Ovary (tissue), 10 donors: ENCODE measurements at places on chromosomes 4 and X. TPM values are rescaled to one million over a fixed set of nuclear protein-coding genes. Genes with fewer than 3 reads are reported as not detected.

GRCh38 chrX:120768254-120768653 is 107.4 kb downstream of the CT47B1 start:
- DNase-seq, result no peak

DNA sequence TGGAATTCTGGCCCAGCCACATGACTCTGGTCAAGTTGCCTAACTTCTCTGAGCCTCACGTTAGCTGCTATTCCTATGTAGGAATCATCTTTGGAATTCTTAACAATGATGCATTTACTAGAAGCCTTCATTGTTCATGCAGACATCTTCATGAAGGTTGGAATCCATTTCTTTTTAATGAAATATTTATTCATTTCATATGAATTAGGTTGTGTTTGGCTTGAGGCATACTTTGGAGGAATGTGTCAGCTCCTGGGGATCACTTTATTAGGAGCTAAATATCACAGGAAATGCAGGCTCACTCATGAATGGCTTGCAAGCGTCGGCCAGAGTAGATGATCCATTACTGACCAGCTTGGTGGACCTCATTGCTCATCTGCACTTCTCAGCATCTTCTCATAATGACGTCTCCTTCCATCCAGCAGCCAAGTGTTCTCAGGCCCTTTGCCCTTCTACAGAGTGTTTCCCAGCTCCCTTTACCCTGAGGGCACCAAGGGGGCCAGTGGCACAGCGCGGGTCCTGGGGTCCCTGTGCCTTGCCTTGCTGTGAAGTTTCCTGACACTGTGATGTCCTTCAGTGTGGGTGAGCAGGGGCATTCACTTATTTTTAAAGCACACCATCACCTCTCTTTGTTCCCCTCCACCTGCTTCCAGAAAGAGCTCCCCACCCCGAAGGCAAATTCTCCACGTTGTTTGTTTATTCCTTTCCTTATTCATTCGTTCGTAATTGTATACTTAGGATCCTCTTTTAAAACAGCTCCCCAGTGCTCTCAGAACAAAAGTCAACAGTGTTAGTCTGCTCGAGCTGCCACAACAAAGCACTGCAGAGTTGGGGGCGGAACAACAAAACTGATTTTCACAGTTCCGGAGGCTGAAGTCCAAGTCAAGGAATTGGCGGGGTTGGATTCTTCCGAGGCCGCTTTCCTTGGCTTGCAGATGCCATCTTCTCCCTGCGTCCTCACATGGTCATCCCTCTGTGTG is 106.8 kb downstream of the STK32B start:
- DNase-seq, result no peak

DNA sequence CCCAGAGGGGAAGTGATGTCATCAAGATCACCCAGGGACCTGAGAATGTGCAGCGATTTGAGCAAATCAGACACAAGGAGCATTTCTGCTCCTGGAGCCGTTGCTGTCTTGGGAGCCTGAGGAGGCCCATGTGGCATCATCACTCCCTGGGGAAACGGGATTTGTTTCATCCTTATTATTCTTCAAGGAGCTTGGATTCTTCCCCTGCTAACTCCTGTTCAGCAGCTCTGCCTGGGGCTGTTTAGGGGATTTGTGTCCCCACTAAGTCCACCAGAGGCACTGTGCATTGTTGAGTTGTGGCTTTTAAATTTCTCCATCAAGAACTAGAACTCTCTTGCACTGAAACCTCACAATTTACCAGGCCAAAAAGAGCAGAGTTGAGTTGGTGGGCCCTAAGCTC is 104.2 kb upstream of the MSX1 start:
- DNase-seq, result no peak

DNA sequence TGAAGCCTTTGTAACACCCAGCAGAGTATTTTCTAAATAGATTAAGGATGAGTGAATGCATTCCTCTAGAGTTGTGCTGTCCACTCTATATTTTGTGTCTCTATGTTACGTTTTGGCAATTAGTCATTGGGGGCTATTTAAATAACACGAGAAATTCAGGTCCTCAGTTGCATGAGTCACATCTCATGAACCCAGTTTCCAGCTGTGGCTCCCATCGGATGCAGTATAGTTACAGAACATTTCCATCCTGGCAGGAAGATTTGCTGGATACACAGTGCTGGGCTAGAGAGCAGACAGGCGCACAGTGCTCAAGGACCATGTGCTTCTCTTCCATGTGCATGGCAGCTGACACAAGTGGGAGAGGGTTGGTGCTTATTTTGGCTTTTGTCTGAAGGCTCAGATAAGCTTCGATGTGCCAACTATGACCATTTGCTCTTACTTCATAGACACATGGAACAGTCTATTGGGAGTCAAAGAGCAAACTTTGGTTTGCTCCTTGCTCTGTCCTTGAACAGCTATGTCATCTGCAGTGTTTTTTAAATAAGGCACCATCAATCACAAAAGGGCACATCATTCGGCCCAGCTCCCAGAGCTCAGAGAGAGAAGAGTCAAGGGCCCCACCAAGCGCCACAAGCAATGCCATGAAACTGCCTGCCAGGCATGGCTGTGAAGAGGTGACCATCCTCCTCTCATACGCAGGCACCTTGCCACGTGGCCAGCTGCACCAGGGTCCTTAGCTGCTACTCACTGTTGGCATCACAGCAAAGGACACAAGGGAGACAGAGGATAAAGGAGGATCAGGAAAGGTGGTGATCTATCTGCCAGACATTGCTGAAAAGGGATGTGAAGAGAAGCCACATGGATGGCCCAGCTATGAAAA is 8.1 kb upstream of the STS start:
- DNase-seq, result no peak

DNA sequence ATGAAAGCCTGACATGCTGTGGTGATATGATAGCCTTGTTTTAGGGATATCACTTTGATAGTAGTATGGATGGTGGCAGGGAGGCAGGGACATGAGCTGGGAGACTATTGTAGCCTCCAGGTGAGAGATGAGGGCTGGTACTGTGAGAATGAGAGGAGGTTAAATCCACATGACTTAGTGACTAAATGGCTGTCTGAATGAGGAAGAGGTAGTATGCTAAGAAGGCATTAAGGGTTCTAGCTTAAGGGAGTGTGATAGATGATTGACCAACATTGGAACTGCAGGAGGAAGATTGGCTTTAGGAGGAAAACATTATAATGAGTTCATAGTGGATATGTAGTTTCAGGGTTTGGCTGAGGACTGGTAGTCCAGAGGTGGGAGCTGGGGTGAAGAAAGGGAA is 195.0 kb upstream of the ANK2 start:
- DNase-seq, result no peak

GRCh38 chr4:143359644-143360193 is 23.0 kb downstream of the GAB1 start:
- DNase-seq, result no peak

DNA sequence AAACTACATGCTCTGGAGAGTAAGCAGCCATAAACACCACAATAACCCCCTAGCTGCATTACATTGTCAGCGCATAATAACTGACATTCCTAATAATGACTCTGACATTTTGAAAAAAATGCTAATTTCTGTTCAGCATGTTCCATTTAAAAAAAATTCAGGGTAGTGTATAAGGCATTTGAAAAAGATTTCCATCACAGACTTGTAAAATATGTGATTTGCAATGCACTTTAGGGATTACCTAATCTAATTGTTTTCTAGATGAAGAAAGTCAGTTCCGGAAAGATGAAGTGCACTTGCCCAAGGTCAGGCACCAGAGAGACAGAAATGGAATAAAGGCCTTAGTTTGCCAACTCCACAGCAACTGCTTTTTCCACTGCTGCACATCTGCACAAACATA is 55.3 kb downstream of the FANCB start:
- DNase-seq, result no peak

DNA sequence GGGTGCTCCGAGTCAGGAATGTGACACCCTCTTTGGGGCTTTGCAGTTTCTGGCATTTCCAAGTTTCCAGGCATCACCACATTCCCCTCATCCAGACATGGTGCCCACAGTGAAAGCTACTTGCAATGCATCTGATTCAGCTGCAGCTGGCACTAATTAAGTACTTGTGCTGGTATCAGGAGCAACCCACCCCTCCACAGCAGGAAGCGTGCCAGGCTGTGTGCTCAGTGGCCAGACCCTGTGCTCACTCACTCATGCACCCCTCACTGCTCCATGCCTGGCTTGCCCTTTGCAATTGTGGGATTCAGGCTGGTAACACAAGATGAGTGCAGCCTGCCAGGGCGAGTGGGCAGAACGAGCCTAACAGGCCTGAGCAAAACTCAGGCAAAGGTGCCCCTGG is 271.2 kb downstream of the EPHA5 start:
- no peak for DNase-seq

GRCh38 chr4:95644417-95644816 is 95.6 kb upstream of the UNC5C start:
- no peak for DNase-seq

GRCh38 chr4:42339935-42340406 is 57.3 kb upstream of the SHISA3 start:
- peak; percentile 52 for DNase-seq

DNA sequence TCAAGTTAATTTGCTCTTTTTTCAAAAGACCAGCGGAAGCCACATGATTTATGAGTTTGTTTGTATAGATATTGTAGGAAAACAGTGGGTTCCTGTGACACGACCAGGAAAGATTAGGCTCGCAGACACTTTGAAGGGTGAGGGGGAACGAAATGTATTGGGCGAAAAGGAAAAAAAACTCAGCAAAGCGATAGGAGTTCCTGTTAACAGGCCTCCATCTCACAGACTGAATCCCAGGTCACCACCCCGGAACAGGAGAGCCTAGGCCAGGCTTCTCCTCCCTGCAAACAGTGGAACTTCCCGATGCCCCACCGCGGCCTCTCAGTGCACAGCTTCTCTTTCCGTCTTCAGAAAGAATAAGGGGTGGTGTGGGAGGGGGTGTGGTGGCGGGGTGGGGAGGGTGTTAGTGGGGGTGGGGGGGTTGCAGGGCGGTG is 181.8 kb upstream of the GPRIN3 start:
- no peak for DNase-seq

GRCh38 chrX:40420899-40421729 is 159.7 kb upstream of the ATP6AP2 start:
- no peak for DNase-seq

- DNase-seq, result no peak
These were observed 14.8 kb downstream of the ANK2 start for GRCh38 chr4:113064244-113064643.

DNA sequence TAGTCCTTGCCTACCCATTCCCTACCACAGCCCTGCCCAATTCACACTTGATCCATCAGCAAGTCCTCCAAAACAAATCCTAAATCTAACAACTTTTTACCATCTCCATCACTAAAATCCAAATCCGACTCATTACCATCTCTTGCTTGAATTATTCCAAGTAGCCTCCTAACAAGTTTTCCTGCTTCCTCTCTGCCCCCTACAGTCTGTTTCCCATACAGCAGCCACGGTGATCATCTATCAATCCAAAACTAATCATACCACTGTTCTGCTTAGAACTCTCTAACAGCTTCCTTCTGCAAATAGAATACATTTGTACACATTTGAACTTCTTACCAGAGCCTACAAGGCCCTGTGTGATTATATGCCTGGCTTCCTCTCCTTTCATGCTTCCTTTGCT is 133.0 kb downstream of the SHROOM4 start:
- no peak for DNase-seq

GRCh38 chr4:141849367-141849766 is 213.0 kb downstream of the IL15 start:
- no peak for DNase-seq

DNA sequence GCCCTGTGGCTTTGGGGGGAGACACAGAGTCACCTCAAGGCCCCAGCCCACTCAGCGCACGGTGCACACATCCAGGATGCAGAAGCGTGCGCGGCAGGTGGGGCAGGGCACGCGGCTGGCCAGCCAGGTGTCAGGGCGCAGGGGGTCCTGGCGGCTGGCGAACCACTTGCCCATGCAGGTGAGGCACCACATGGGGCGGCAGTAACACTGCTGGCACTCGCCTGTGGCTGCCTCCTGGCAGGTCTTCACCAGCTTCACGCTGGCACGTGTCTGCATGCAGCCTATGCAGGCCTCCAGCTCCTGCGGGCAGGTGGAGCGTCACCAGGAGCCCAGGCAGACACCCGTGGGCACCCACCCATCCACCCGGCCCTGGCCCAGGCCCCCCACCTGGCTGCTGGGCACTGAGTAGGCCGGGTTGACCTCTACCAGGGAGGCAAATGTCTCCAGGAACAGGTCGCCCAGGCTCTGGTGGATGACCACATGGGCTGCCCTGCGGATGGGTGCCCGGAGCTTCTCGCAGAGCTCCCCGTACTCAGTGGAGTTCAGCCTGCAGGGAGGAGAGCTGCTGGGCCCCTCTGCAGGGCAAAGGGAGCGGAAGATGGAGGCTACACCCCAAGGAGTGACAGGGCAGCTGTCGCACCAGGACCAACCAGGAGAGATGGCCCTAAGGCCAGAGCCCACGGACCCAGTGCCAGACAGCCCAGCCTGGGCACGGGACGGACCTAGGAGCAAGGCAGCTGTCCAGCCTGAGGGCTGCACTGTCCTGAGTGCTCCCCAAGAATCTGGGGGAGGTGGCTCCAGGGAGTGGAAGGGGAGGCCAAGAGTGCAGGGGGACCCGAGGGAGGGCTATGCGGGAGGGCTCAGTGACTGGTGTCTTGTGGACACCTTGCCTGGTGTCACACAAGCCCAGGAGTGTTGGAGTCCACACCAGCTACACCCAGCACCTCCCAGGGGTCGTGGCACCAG is 3.7 kb downstream of the TMEM129 start:
- DNase-seq, result peak; percentile 40

GRCh38 chr4:128721896-128722295 is 87.6 kb upstream of the JADE1 start:
- no peak for DNase-seq

DNA sequence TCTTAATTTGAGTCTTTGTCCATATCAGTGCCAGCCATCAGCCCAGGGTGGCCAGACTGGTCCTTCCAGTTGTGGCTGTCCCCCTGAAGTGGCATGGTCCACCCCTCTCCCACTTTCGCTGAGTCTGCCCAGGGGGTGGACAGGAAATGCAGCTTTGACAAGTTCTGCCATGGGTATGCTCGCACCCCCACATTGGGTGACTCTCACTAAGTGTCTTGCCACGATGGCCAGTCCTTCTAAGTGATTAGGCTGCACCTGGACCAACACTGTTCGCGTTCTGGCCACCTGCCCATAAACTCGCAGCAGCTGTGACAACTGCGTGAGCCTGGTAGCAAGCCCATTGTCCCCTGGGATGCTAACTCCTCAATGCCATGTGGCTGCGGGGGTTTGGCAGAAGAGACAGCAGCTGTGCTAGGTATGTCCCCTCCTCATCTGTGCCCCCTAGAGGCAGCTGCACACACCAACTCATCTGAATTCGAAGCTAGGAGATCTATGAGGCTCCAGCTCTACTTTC is 10.0 kb upstream of the LNX1 start:
- DNase-seq, result peak; percentile 23

GRCh38 chr4:83043801-83044407 is 8.9 kb downstream of the COPS4 start:
- DNase-seq, result no peak

- DNase-seq, result no peak
These were observed 358.4 kb downstream of the ARHGAP24 start for GRCh38 chr4:85833302-85833701.

DGKK gene
- 0.11 TPM for total RNA-seq

FOXR2 gene
- not detected for total RNA-seq

TMEM154 gene
- 1.3 TPM for total RNA-seq

PLP1 gene
- total RNA-seq, result 0.98 TPM

MAGEA10 gene
- total RNA-seq, result not detected

TCEAL2 gene
- total RNA-seq, result 37.9 TPM

NAP1L2 gene
- 2.7 TPM for total RNA-seq
